ENCODE measurements at places on chromosomes 13 and 19.

DNA sequence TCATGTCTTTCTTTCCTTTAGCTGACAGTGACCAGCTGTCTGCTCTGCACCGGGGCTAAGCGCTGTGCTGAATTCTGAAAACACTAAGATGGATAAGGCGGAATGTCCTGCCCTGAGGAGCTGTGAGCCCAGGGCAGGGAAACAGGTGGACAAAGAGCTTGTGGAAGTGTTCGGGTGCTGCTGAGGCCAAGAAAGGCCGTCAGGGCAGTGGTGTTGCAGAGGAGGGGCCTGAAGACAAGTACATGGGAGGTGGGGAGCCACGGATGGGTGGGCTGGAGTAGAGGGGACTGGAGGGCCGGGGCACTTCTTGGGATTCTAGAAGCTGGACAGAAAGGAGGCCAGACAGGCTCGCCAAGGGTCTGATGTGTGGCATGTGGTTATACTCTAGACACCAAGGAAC, 66.2 kb upstream of the GPR183 start:
- no peak for DNase-seq

GRCh38 chr13:85935868-85936467, 136.7 kb upstream of the SLITRK6 start:
- DNase-seq: no peak

DNA sequence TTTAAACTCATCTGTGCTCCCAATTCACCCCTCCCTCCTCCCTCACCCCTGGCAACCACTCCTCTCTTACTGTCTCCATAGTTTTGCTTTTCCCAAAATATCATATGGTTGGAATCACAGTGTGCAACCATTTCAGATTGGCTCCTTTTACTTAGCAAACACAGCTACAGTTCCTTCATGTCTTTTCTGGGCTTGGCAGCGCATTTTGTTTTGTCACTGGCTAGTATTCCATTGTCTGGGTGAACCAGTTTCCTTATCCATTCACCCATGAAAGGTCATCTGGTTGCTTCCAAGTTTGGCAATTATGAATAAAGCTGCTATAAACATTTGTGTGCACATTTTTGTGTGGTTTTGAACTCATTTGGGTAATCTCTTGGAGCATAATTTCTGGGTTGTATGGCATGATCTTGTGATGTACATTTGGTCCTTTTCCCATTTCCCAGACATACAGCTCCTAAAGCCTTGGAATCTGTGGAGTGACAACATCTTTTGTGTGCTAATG, 23.9 kb upstream of the GAS6 start:
- no peak for DNase-seq

DNA sequence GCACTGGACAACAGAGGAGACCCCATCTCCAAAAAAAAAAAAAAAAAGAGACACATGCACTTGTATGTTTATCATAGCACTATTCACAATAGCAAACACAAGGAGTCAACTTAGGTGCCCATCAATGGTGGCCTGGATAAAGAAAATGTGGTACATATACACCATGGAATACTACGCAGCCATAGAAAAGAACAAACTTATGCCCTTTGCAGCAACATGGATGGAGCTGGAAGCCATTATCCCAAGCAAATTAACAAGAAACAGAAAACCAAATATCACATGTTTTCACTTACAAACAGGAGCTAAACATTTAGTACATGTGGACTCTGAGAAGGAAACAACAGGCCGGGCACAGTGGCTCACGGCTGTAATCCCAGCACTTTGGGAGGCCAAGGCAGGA, 155.7 kb downstream of the ABCC4 start:
- DNase-seq: no peak

GRCh38 chr19:8515317-8515716, 1.4 kb upstream of the ZNF414 start:
- no peak for DNase-seq

DNA sequence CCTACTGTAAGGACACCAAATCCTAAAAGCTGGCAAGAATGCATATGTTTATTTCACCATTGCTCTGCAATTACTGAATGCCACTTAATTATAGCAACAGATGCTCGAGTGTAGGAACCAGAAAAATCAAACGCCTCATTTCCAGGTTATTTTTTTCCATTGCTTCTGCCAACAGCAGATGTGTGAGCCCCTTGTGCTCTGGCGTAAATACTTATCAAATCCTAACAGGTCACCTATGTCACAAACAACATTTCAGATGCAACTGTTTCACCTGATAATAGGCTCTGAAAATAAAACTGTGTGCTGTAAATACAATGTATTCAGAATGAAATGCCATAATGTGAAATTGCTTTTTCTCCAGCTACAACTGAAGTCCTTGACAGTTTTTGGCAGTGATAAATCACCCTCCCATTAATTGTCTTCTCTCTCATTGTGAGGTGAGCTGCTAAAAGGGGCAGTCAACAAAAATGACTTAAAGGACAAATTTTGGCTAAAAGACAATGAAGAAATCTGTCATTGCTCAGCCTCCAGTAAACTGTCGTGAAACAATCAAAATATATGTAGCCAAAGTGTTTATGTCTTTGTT, 344.0 kb downstream of the DACH1 start:
- DNase-seq: no peak

DNA sequence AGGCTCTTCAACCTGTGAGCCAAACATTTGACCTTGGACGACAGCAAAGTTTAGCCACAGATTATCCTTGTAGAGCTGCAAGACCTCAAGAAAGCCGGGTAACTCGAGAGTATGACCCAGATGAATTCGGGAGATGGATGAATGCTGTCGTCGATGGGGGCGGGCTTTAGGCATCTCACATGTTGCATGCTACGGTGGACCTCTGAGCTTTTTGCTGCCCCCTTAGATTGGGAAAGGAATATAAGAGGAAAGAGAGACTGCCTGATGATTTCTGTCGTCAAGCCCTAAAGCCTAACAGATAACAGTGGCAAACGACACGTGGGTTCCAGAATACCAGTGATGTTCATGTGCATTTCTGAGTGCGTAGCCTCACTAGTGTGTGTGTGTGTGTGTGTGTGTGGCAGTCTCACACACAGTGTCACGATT, 730 bp upstream of the ABCC4 start:
- DNase-seq: no peak

GRCh38 chr13:50608370-50608769, 235.1 kb downstream of the DLEU7 start:
- DNase-seq: no peak

GRCh38 chr13:113151745-113152690, 6.4 kb upstream of the PROZ start:
- DNase-seq: no peak

- DNase-seq: no peak
Measured at GRCh38 chr13:107518292-107518691, 697.0 kb downstream of the LIG4 start.

DNA sequence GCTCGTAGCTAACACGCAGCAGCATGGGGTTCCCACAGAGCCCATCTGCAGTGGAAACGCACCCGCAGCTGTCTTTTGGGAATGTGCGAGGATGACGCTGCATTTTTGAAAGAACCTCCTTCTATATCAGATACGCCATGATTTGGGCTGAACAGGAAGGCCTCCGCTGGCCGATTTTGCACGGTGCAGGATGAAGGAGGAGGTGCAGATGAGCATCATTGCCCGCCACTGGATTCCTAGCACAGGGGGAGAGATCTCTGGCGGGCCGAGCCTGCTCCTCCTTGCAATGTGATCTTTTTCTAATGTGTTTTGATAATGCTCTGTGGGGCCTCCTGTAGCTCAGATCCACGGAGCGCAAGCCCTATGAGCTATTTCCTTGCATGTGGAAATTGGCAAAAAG, 55.5 kb downstream of the EFNB2 start:
- DNase-seq: no peak
